ENCODE measurements at places on chromosomes 1 and 21. TPM values are rescaled to one million over a fixed set of nuclear protein-coding genes. Genes with fewer than 3 reads are reported as not detected.

Gene TACSTD2
- total RNA-seq = 0.36 TPM

Gene CRTC2
- 6.6 TPM for total RNA-seq

Gene CACNA1S
- total RNA-seq = not detected

Gene MNDA
- not detected for total RNA-seq

Gene JAM2
- 3.0 TPM for total RNA-seq

Gene CATSPERE
- 0.49 TPM for total RNA-seq

Gene SHC1
- total RNA-seq = 167 TPM

Gene ANGPTL1
- 6.6 TPM for total RNA-seq

Gene TRAF5
- 20.6 TPM for total RNA-seq

Gene OR6K3
- not detected for total RNA-seq

Gene TSTD1
- not detected for total RNA-seq

Gene PTPN14
- 46.6 TPM for total RNA-seq

Gene TNFRSF8
- total RNA-seq = 0.09 TPM

Gene MYOG
- total RNA-seq = not detected

Gene SMCP
- not detected for total RNA-seq

Gene PLA2G5
- 0.36 TPM for total RNA-seq

Gene GPR52
- total RNA-seq = 2.9 TPM

Gene IGSF3
- total RNA-seq = not detected

Gene ATAD3C
- under 0.01 TPM for total RNA-seq

Gene FMOD
- 6.6 TPM for total RNA-seq

Gene FCRLB
- 3.0 TPM for total RNA-seq

Gene FHAD1
- total RNA-seq = 0.63 TPM

Gene TRIM17
- total RNA-seq = 7.0 TPM

Gene PERM1
- total RNA-seq = 0.57 TPM

Gene PGLYRP3
- total RNA-seq = not detected

Gene CYP2J2
- total RNA-seq = 0.09 TPM

Gene PTGFRN
- 67.5 TPM for total RNA-seq

Gene PLA2G2A
- total RNA-seq = 0.27 TPM

Gene CAPZA1
- 281 TPM for total RNA-seq

Gene KCNK2
- total RNA-seq = 64.3 TPM

Gene NBPF6
- not detected for total RNA-seq

Gene SPRR2G
- total RNA-seq = not detected

Gene TNFRSF9
- total RNA-seq = under 0.01 TPM

Gene TOE1
- total RNA-seq = 2.7 TPM

Gene OPRD1
- total RNA-seq = not detected

Gene PSRC1
- total RNA-seq = 19.0 TPM

Gene SLC6A17
- total RNA-seq = 0.16 TPM

Gene BCAR3
- 20.6 TPM for total RNA-seq

Gene TRMT1L
- total RNA-seq = 22.6 TPM

Gene FAM163A
- not detected for total RNA-seq
